NCI-H446 treated with DMSO at 0.1 percent for 48 hours (cell line): ENCODE measurements at places on chromosomes 7 and 10.

GRCh38 chr10:133101416-133101810, 13.7 kb downstream of the ADGRA1 start:
- no peak for DNase-seq

DNA sequence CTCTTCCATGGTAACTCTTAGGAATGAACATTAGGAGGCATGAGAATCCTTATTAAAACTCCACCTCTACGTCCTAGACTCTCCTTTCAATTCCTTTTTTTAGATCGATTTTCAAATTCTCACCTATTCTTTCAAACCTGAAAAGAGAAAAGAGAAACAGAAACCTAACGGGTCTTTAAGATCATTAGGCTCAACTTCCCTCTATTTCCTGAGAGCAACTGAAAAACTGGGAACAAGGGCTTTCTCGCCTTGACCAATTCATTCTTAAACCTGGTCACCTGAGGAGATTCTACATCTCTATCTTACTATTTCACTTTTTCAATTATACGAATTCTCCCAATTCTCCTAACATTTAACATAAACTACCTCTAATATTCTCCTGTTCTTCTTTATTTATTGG, 2.8 kb downstream of the TFEC start:
- no peak for DNase-seq

GRCh38 chr10:60175441-60175971, 214.2 kb downstream of the ANK3 start:
- DNase-seq, result no peak

DNA sequence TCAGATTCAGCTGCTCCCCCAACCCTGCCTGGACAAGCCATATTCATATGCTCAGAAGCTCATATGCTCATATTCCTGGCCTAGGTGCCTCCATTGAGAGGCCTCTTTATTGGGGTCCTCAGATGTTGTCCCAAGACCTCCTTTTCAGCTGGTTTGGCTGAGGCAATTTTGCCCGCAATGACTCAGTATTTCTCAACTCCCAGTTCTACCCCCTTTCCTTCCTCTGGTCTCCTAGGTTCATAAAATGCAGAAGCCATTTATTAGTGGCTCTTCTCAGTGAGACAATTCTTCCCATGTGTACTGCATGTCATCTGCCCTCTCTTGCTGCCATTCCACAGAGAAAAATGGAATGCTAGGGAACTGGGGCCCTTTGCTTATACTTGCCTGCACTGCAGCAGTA, 110.7 kb downstream of the INHBA start:
- no peak for DNase-seq

- DNase-seq, result no peak
Observed at GRCh38 chr7:100102950-100103840, 1.8 kb downstream of the AP4M1 start.

GRCh38 chr10:91700788-91701444, 68.0 kb upstream of the PPP1R3C start:
- DNase-seq, result peak; percentile 74

GRCh38 chr7:81175275-81175940, 256.6 kb upstream of the SEMA3C start:
- peak; percentile 46 for DNase-seq

GRCh38 chr7:7159063-7159658, 23.2 kb upstream of the C1GALT1 start:
- DNase-seq, result no peak

- DNase-seq, result no peak
Observed at GRCh38 chr7:15625466-15625865, 61.0 kb downstream of the MEOX2 start.

- DNase-seq, result no peak
Observed at GRCh38 chr10:69217119-69217754, 2.9 kb upstream of the HKDC1 start.

- no peak for DNase-seq
Observed at GRCh38 chr7:51308265-51308664, 8.3 kb downstream of the COBL start.

DNA sequence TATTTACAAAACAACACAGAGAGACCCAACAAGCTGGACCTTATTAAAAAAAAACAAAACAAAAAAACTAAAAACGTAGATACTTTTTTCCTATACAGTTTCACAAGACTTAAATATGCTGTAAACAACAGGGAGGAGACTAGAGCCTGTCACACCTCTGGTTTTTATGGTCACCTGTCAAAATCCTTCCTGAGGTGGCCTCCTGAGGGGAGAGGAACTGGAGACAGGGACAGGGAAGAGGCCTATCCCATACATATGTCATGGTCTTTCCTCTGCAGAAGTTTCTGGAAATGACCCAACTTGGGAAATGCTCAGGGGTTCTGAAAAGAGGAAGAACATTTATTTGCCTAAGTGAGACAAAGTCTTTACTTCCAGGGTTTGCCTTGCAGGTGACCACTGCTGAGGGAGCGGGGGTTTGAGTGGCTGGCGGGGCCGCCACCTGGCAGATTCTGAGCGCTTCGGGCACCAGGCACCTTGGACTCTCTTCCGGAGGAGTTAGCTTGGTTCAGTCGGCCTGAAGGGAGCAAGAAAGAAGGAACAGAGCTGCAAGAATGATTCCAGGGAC, 18.3 kb downstream of the CPA1 start:
- no peak for DNase-seq

GRCh38 chr7:158945519-158945918, 89.2 kb downstream of the DYNC2I1 start:
- DNase-seq, result no peak

DNA sequence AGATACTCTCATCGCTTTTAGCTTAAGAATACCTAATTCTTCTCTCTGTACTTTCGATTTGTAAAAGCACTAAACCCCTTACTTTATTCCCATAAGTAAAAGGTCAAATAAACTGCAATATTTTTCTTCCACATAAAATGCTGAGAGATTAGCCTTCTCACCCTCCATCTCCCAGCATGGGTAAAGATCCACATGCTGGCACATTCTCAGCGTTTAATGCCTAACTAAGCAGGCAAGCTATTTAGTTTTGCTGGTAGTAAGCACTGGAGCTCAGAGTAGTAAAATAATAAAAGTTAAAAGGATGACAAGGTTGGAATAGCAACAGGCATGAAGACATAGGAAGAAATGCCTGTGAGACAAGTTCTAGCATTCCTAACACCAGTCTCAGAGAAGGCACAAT, 65.9 kb upstream of the NEBL start:
- DNase-seq, result no peak

DNA sequence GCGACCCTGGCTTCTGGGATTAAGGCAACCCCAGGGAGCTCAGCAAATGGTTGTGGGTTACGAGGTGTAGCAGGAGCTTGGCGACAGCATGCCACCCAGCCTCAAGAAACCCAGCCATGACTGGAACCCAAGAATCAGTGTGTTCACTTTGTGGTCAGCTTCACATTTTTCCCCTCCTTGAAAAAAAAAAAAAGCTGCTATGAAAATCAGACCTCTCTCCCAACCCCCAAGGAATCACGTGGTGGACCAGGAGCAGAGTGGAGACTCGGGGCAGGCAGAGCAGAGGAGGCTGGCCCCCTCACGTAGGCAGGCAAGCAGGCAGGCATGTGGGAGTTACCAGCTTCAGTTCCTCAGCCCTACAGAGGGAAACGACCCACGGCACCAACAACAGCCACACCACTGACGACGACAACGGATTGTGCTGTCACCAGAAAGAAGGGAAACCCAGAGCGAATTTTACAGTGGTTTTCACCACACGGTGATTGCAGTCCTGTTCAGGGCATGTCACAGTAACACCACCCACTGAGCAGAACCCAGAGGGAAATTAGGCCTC, 203.4 kb downstream of the SLC25A13 start:
- no peak for DNase-seq

DNA sequence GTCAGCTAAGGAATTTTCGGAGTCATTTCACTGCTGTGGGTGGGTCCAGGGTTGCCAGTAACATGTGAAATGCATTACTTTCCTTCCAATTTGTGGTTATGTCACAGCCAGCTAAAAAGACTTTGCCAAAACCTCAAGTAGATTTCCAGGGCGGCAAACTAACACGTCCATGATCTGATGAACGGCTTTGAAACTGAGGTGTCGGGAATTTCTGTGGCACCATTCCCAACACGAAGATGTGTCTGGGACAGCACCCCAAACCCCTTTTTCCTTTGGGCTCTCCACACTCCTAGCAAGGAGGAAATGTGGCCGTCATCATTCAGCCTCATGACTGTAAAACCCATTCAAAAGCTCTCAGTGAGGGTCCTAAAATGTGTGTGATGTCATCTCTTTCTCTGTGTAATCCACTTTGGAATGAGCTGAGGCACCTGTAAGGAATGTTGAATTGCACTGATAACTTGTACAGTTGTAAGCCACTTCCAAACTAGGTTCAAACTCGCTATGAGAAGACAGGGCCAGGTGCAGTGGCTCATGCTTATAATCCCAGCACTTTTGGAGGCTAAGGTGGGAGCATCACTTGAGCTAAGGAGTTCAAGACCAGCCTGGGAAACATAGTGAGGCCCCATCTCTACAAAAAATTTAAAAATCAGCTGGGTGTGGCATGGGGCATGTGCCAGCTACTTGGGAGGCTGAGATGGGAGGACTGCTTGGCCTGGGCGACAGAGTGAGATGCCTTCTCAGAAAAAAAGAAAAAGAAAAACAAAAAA, 146.1 kb upstream of the FRMD4A start:
- DNase-seq, result no peak
